ENCODE measurements at places on chromosomes 3 and 15.
A peak's percentile ranks its signal among the peaks of the same experiment; 100 is the strongest.

DNA sequence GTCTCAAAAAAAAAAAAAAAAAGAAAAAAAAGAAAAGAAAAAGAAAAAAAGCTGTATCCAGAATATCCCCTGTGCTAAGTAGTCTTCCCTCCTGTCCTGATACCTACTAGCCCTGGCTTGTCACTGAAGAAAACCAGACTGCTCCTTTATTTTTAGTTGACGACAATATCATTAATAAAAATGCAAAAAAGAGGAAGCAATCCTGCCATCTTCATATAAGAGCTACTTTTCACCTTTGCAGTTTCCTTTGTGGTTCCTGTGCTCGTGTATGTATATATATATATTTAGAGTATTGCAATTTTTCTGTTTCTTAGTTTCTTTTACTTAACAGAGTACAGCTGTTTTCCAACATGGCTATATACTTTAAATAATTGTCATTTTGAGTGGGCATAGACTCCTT lies 13.6 kb downstream of the C3orf20 start:
- no peak for DNase-seq
- H3K27ac ChIP-seq: no peak overlapping the region

DNA sequence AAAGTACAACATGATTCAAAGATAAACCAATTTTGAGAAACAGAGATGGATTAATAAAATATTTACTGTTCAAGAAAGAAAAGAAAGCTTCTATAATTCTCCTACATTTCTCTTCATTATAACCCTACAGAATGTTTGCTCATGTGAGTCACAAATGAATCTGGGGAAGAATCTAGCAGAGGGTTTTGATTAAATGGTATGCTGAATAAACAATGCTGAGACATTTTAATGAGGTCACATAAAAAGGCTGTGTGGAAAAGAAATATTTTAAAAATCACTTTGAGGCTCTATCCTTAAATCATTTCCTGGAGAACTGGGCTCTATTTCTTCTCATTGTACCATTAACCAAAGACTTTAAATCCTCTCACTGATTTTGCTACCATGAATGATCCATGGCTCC lies 727.7 kb downstream of the NTRK3 start:
- no peaks in the 10 kb centered on the region for H3K27me3 ChIP-seq
- no peak for DNase-seq
- no peaks in the 10 kb centered on the region for H3K36me3 ChIP-seq
- no peaks in the 10 kb centered on the region for H3K4me1 ChIP-seq
- H3K27ac ChIP-seq: no peak overlapping the region

DNA sequence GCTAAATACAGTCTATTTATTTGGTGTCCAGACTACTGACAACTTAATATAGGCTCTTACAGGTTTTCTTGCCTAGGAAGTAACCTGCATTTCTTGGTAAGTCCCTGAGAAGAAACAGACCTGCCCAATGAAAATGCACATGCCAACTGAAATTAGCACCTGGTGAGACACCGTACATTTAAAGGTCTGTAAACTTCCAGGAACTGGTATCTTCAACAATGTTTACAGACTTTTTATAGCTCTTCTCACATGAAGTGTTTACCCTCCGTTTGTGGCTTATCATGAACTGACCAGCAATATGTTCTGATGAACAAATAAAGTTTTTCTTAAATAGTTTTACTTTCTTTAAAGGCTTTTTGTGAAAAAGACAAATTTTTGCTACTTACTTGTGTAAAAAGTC lies 93.3 kb downstream of the PCCB start:
- H3K4me1 ChIP-seq: no peaks in the 10 kb centered on the region
- H3K4me3 ChIP-seq: no peak overlapping the region
- no peak for DNase-seq
- H3K36me3 ChIP-seq: peaks cover 34% of the 10 kb centered on the region
- no peaks in the 10 kb centered on the region for H3K27me3 ChIP-seq
- no peak overlapping the region for H3K27ac ChIP-seq

DNA sequence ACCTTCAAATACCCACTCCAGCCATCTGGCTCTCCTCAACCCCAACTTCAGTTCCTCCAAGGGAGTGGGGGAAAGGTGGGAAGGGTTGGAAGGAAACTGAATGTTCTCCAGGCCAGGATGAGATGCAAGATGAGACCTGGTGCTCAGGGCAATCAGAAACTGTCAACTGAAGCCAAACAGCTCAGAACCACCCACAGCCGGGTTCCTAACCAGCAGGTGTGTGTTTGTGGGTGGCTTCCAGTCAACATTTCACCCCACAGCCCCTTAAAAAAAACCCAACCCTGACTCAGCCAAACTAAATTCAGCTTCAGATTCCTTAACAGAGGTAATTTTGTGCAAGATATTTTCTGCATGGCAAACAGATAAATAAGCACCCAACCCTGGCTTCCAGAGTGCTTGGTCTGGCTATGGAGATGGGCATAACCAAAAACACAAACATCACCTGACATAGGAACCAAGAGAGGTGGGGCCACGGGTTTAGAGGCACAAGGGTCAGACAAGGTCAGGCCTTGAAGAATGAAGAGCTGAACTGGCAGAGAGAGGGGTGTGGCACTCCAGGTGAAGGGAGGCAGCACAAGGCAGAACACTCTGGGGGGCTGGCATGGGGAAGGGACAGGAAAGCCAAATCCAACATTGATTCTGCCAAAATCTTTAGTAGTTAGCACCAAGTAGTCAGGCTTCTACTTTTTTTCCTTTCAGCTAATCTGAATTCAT lies 34.7 kb downstream of the ZNF445 start:
- DNase-seq: no peak
- peaks cover 17% of the 10 kb centered on the region for H3K36me3 ChIP-seq
- no peak overlapping the region for H3K4me3 ChIP-seq
- peak overlapping the region; percentile 97 for H3K27ac ChIP-seq
- peaks cover 29% of the 10 kb centered on the region for H3K4me1 ChIP-seq
- H3K27me3 ChIP-seq: no peaks in the 10 kb centered on the region

DNA sequence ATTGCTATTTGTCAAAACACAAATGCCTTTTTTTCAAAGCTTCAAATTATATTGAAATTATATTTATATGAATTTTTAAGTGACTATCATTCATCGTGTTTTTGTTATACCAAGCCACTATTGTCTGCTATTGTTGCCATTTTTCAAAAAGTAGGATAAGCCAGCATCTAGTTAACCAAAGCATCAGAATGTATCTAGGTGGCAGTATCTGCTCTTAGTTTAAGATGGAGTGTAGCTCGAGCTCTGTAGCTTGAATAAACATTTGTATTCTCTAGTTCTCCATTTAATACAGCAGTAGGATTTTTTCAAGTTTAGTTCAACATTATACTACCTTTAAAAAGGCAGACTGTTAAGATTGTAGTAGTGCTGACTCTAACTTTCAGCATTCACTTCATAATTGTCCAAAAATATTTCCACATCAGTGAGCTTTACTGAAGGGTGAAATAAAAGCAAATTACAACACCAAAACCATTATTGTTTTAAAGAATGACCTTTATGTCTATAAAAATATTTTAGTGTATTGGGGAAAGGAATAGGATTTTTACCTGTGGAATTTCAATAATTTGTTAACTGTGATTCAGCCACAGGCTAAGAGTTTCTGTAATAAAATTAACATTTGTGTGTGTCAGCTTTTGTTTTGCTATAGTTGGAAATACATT lies 19.6 kb upstream of the C15orf61 start:
- H3K4me1 ChIP-seq: no peaks in the 10 kb centered on the region
- H3K4me3 ChIP-seq: no peak overlapping the region
- no peaks in the 10 kb centered on the region for H3K36me3 ChIP-seq
- H3K27ac ChIP-seq: no peak overlapping the region
- DNase-seq: no peak

Data from effector memory CD8-positive, alpha-beta T cell (primary cell).